ENCODE measurements at places on chromosomes 5 and 9.

DNA sequence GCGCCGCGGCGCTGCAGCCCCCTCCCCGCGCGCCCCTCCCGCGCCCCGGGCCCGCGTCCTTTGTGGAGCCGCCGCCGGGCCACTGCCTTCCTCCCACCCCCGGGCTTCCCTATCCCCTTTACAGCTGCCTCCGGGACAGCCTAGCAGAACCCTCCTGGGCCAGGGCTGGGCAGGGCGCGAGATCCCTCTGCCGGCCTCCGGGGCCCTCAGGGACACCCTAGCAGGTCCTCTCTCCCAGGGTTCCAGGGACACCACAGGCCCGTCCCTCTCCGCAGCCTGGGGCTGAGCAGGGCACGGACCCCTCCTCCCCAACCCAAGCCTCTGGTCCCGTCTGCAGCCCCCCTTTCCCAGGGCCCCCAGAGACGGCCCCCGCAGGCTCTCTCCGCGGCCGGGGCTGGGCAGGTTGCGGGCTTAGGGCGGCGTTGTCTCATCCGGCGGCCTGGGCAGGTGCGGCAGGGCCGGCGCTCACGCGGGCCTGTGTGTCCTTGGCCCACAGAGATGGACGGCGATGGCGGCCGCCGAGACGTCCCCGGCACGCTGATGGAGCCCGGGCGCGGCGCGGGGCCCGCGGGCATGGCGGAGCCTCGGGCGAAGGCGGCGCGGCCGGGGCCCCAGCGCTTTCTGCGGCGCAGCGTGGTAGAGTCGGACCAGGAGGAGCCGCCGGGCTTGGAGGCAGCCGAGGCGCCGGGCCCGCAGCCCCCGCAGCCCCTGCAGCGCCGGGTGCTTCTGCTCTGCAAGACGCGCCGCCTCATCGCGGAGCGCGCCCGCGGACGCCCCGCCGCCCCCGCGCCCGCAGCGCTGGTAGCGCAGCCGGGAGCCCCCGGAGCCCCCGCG, 710 bp downstream of the WNK2 start:
- DNase-seq: no peak

DNA sequence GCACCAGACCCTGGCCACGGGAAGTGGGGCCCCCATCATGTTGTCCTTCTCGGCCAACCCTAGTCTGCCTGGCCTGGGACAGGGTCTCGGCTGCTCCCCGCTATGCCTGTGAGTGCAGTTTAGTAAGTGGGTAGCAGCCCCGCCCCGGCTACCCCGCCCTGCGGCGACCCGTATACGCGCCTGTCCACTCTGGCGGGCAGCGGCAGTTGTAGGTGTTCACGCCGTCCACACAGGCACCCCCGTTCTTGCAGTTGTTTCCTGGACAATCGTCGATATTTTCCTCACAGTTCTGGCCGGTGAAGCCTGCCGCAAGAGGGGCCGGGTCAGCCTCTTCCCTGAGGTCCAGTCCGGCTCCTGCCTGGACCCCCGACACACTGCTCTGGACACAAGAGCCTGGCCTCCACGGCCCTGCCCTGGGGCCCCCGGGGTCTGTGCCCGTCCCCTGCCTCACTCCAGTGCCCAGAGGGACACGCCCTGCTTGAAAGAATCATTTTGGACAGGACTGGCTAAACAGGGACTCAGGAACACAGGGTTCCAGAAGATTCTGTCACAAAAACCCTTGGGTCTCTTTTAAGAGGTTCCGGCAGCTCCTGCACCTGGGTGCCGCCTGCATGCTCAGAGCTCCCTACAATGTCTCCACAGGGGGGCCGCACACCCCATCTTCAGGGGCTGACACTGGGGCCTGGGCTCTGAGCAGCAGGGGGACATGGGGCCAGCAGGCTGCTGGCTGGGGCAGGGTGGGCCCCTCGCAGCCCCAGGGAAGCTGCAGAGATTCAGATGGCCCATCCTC, 26.4 kb downstream of the NOTCH1 start:
- no peak for DNase-seq

DNA sequence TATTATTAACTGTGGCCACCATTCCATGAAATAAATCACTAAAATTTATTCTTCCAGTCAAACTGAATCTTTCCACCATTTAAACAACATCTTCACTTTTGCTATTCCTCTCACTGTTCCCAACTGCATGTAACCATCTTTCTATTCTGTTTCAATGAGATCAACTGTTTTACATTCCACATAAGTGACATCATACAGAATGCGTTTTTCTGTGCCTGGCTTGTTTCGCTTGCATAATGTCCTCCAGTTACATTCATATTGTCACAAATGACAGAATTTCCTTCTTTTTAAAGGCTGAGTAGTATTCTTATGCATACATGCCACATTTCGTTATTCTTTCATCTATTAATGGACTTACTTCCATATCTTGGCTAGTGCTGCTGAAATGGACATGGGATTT, 738.2 kb downstream of the SEMA5A start:
- DNase-seq: no peak

DNA sequence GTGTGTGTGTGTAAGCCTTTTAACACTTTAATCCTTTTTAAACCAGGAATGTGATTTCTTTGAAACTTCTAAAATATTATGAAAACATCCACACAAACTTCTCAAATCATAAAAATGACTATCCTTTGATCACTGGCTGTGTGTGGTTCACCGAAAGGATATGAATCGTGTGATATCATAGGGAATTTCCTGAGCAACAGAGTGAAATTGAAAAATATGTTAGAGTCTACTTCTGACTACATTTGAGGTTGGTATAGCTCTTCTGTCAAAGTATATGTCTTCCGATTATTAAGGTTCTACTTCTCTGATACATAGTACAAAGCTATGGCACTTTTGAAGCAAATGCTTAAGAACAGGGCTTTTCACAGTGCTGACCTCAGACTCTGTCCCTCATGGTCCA, 40.3 kb downstream of the RGMB start:
- DNase-seq: no peak

DNA sequence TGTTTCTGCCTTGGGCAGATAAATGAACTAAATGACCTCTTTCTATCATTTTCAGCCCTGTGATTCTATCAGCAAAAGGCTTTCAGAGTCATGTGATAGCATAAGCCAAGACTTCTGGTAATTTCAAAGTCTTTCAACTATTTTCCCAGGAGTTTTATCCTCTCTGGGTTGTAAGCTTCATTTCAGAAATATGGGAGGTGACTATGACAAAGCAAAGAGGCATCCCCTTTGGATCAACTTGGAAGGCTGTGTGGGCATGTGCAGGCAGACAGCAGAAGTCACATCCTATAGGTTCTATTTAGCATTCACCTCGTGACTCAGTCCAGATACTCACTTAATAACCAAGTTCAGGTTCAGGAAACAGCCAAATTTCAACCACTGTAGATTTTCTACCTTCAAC, 149.0 kb upstream of the FST start:
- no peak for DNase-seq

DNA sequence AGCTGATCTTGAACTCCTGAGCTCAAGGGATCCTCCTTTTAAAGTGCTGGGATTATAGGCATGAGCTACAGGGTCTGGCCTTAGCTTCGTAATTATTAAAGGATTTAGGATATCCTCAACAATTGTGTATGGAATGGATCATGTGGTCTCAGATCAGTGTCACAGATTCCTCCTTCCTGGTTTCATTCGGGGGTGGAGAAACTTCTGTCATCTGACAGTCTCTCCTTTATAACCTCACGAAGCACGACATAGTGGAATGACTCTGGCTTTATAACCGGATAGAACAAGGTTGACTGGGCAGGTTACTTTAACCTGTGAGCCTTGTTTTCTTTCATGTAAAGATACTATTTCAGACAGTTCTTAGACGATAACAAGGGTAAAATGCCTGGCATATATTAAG, 4.4 kb upstream of the GNG10 start:
- DNase-seq: no peak

GRCh38 chr5:91983869-91984268, 600.8 kb upstream of the ARRDC3 start:
- DNase-seq: no peak

- DNase-seq: no peak
Measured at GRCh38 chr5:95631991-95632675, 12.2 kb downstream of the GPR150 start.

DNA sequence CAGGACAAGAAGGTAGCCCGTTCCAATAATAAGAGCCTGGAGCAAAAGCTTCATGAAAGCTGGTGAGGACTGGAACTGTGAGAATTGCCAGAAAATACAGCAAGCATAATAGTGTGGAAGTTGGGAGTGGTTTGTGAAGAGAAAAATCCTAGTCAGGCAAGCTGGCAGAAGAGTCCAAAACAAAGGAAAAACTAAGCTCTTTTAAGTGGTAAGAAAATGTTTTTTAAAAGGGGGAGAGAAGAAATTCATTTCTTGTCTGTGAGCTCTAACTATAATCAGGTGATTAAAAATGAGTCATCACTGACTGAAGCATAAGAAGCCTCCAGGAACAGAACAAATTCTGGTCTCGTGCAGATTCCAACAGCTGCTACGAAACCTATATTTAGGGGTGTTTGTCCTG, 102.6 kb downstream of the CAAP1 start:
- no peak for DNase-seq

GRCh38 chr9:110919609-110920008, 118.7 kb downstream of the LPAR1 start:
- DNase-seq: no peak

GRCh38 chr9:130406278-130406895, 38.4 kb upstream of the ASS1 start:
- no peak for DNase-seq

- no peak for DNase-seq
Measured at GRCh38 chr5:74409712-74410111, 230.8 kb downstream of the ENC1 start.

- no peak for DNase-seq
Measured at GRCh38 chr5:169545762-169546161, 37.8 kb upstream of the SPDL1 start.

DNA sequence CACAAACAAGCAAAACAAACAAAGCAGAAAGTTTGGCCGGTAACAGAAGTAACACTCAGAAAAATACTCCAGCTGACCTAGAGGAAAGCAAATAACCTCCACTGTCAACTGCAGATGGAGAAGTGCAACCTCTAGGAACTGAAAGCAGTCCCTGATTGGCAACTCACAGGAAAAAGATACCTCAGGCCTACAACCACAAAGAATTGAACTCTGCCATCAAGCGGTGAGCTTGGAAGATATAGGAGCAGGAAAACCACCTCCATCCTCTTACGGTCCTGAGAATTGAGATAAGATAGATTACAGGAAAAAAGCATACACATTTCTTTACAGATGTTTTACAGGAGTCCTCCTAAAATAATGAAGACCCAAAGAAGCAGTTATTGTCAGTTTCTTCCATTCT, 184.5 kb downstream of the PDZD2 start:
- no peak for DNase-seq

DNA sequence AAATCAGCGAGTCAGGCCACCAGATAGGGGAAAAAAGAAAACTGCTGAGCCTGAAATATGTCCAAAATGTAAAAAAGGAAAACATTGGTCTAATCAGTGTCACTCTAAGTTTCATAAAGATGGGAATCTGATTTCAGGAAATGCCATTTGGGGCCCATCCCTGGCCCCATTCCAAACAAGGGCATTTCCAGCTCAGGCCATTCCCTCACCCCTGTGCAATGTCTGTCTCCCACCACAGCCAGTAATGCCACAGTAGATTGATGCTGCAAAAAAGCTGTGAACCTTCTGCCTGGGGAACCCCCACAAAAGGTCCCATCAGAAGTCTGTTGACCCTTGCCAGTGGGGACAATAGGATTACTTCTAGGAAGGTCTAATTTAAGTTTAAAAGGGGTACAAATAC, 199.6 kb downstream of the YTHDC2 start:
- DNase-seq: no peak

DNA sequence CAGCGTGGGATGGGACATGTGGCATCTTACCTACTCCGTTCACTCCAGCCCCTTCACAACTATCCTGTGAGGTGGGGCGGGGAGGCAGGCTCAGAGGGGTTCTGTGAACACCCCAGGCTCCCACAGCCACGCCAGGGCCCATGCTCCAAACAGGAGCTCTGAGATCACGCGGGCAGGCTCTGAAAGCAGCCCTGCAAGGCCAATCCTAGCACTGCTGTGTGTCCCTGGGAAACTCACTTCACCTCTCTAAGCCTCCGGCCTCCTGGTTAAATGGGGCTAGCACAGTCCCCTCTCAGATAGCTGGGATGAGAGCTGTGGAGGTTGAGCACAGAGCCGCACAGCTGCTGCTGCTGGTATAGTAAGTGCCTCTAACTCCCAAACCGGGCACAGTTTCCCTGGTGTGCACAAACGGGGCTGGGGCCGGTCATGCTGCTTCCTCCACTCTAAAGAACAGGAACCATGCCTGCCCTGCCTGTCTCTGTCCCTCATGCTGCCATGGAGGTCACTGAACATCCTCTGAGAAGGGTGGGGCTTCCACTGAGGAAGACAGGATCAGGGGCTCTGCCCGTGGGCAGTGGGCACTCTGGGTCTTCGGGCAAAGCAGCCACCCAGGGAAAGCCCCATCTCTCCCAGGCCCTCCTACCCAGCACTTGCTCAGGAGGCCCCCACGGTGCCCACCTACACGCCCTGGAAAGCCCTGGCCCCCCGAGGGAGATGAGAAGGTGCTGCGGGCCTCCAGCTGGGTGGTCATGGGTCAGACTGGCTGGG, 13.0 kb upstream of the ASS1 start:
- DNase-seq: no peak

GRCh38 chr5:176175101-176175852, 62.9 kb upstream of the SIMC1 start:
- no peak for DNase-seq

GRCh38 chr9:132003319-132003704, 76.4 kb downstream of the MED27 start:
- DNase-seq: no peak

- no peak for DNase-seq
Measured at GRCh38 chr5:58317808-58318207, 142.1 kb downstream of the PLK2 start.

DNA sequence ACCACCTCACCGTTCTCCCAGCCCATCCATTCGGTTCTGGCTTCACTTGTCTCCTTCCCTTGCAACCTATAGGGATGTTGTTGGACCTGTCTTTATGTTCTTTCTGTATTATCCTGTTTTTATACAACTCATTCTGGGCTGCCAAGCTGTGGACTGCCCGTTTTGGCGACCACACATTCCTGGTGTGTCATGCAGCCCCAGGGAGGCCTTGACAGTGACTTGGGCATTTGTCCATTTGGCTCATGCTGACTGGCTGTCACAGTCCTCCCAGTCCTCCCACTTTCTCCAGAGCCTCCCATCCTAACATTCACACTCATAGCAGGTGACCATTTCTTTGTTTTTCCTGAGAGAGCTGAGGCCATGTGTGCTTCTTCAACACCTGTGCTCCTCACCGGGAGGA, 136.4 kb downstream of the SLF1 start:
- DNase-seq: no peak

DNA sequence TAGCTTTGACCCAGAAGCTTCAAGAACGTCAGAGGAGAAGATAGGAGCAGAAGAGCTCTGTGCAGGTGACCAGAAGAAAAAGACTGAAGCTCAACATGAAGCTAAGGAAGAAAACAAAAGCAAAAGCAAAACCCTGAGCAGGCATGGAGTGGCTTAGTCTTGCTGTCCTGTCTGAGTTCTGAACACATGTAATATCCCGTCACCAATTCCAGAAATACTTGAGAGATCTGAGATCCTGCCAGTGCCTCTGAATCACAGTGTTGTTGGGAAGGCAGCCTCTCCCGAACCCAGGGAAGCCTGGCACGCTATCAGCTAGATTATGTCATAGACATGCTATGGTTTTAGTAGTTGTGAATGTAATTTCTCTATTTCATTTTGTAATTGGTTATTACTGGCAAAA, 235.7 kb downstream of the ICE1 start:
- DNase-seq: peak; percentile 44

- DNase-seq: no peak
Measured at GRCh38 chr9:132171702-132172101, 9.8 kb downstream of the NTNG2 start.

GRCh38 chr5:59264639-59265245, 628.8 kb downstream of the PDE4D start:
- DNase-seq: no peak

- DNase-seq: no peak
Measured at GRCh38 chr5:101520417-101520816, 617.3 kb upstream of the ST8SIA4 start.
